ENCODE measurements at places on chromosomes 1 and 21.
A peak's percentile ranks its signal among the peaks of the same experiment; 100 is the strongest.

GRCh38 chr1:7040969-7041695 lies 255.9 kb downstream of the CAMTA1 start:
- no peak for DNase-seq

- peak; percentile 76 for DNase-seq
Observed at GRCh38 chr1:233662575-233663304, 48.8 kb downstream of the KCNK1 start.

DNA sequence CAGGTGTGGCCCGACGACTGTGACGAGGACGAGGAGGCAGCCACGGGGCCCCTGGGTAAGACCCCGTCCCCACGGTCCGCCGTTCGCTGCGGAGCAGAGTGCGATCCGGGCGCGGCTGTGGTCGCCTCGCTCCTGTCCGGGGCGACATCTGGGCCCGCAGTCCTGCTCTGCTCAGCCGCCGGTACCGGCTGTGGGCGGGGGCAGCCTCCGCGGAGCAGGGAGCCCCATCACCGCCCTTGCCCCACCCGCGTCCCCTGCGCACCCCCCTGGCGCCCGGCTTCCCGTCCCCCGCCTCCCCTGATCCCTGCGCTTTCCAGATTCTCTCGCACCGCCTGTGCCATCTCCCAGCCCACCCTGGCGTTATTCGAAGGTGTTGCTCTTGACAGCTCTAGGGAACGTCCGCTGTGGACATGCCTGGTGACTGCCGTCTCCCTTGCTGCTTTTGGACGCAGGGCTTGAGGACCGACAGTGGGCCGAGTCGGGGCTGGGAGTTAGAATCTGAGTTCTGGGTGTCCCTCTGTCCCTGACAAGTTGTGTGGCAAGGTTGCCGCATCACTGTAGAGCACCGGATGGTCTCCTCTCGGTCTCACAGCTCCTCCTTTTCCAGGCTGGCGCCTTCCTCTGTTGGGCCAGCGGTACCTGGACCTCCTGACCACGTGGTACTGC lies 596 bp downstream of the TOR3A start:
- peak; percentile 7 for DNase-seq

DNA sequence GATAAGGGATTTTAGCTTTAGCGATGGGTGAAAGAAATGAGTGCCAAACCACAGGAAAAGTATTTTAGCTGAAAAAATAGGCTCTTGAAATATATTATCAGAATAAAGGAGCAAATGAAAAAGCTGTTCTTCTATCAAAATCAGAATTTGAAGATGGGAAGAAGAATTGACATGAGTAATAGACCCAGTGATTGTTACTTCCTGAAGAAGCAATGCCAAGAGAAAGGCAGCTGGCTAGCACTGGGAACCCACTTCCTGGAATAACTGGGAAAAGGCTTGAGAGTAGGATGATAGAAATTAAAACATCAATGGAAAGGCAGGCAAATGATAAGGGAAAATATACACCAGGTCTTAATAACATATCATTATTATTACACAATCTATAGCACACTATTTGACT lies 29.9 kb upstream of the LYPLAL1 start:
- peak; percentile 32 for DNase-seq

- DNase-seq = peak; percentile 5
Observed at GRCh38 chr1:110634455-110635311, 28.5 kb upstream of the KCNA2 start.

DNA sequence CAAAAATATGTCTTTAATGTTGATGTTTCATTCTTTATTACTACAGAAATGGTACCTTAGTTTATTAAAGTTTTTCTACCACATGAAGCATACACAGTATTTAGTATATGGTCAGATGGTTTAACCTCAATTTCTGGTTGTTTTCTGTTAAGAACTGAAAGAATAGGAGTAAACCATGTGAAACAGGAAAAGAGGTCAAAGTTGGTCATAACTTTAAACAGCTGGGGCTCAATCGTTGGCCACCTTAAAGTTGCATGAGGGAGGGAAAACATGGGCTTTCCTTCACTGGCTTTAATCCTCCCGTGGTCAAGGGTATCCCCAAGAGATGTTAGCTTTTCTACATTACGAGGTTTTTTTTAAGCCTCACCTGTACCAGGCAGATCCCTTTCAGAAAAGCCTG lies 483.3 kb upstream of the ADAMTS5 start:
- no peak for DNase-seq

DNA sequence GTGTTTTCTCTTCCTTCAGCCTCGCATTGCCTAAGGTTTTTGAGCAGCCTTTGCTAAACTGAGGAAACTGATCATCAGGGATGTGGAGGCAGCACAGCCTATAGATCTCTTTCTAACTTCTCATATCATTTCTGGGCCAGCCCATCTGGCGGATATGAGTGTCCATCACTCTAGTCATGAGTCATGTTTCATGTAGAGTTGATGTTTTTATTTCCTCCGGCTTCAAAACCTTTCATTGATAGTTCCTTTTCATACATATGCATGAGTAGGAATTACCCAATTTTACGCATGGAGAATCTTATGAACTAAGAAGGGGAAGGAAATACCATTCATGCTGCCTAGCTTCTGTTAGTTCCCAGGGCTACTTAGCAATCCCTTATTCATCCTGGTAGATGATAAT lies 66.3 kb downstream of the SPATA46 start:
- DNase-seq = peak; percentile 31

DNA sequence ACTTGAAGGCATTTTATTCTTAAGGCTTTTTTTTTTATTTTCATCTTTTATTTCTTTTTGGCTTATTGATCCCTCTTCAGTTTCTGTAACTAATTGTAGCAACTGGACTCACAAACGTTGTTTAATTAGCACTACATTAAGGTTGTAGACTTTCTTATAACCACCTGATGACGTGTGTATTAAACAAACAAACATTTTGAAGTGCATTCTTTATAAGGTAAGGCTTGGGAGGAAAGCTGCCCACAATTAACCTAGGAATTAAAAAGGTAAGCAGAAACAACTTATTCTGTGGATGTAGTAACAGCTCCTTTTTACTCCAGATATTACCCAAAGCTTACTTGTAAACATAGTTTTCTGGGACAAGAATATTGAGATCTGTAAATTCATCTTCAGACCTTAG lies 55.0 kb downstream of the CAMSAP2 start:
- DNase-seq = no peak

DNA sequence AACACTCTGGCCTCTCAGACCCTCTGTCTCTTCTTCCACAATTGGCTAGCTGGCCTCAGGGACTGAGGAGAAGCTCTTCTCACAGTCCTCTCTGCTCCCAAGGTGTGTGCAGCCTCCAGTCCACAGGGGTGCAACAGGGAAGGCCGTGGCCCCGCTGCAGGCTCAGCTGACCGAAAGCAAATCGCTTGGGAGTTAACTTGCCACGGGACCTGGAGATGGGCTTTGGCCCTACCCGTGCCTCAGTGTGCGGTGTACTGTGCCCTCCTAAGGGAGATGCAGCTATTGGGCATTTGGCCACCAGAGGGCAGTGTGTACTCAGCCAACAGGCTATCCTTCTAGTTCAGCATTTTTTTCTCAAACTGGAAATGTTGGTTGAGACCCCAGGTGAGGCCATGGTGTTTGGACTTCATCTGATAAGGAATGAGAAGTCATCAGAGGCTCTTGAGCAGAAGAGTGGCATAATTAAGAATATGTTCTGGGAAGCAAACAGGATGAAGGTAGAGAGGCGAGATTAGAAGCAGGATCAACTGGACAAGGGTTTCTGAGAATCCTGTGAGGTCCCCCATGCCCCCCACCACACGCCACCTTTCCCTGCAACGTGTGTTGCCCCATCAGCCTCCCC lies 42.5 kb upstream of the TMEM125 start:
- peak; percentile 72 for DNase-seq

DNA sequence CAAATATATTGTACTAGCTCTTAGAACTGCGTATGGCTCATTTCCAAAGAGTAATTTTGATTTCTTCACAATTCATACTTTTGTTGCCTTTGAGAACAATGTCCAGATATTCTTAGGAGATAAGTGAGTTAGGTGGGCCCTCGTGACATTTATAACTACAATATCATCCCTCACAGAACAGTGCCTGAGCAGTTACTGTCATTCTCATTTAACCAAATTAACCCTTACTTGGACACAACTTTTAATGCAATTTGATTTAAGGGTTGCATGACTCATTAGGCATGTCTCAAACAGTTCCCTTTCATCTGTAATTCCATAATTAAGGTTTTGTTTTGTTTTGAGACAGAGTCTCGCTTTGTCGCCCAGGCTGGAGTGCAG lies 68.1 kb upstream of the DNAH14 start:
- DNase-seq = no peak

GRCh38 chr1:32886828-32887414 lies 630 bp downstream of the HPCA start:
- no peak for DNase-seq

- no peak for DNase-seq
Observed at GRCh38 chr1:191034132-191034531, 556.5 kb upstream of the BRINP3 start.

DNA sequence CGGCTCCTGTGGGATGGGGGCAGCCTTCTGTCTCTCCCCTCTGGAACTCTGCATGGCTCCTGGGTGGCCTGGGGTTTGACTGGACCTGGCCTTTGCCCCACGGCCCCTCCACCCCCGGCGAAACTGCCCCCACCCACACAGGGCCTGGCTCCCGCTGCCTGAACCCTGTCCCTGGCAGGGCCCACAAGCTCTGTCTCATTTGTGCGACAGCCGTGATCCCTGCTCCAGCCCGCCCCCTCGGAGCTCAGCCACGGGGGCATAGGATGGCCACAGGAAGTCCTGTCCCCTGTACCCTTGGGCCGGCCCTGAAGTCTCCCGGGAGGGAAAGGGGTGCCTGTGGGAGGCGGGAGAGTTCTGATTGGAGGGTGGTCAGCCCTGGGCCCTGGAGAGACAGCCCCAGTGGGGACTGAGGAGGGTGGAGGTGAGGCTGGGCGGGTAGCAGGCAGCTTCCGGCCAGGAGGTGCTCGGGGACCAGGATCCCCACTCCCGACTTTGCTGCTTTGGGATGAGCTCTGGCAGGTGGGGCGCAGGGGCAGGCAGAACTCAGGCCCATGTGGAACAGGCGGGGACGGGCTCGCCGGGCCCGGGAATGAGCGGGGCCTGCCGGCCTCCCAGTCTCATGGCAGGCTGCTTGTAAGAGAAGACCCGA lies 45.1 kb downstream of the SLX9 start:
- no peak for DNase-seq

DNA sequence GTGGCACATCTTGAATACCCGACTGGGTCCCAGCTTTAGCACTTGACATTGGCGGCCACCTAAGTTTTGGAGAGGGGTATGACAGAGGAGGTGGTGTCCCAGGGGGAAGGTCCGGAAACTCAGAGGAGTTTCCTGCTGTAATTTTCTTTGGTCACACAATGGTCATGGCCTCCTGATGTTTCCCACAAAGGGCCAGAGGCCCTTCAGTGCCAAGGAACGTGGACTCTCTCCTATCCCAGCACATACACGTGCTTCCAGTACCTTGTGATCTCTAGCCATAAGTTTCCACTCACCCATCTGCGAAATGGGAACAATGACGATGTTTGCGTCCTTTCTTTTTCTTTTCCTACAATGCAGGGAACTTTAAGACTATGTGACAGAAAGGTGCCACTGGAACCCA lies 13.2 kb downstream of the CAPN2 start:
- DNase-seq = no peak

DNA sequence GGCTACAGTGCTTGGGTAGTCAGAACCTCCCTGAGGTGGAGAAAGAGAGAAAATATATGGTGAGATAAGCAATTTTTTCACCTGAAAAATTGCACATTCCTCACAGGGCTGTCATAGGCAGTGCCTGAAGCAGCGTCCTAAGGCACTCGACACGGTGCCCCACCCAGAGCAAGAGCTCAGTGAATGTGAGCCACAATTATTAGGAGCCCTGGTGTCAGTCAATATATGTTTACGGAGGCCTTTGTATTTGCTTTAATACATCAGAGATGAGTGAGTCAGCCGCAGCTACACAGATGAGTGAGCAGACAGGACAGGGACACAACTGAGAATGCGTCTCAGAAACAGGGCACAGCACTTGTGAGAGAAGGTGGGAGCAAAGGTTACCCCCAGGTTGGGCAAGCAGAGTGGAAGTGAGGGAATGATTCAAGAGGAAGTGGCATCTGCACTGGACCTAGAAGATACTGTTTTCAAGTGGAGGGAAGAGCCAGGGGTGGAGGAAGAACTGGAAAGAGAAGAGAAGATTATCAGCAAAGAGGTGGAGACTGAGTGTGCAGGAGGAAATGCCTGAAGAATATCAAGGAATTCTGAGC lies 5.2 kb upstream of the PIGC start:
- no peak for DNase-seq

DNA sequence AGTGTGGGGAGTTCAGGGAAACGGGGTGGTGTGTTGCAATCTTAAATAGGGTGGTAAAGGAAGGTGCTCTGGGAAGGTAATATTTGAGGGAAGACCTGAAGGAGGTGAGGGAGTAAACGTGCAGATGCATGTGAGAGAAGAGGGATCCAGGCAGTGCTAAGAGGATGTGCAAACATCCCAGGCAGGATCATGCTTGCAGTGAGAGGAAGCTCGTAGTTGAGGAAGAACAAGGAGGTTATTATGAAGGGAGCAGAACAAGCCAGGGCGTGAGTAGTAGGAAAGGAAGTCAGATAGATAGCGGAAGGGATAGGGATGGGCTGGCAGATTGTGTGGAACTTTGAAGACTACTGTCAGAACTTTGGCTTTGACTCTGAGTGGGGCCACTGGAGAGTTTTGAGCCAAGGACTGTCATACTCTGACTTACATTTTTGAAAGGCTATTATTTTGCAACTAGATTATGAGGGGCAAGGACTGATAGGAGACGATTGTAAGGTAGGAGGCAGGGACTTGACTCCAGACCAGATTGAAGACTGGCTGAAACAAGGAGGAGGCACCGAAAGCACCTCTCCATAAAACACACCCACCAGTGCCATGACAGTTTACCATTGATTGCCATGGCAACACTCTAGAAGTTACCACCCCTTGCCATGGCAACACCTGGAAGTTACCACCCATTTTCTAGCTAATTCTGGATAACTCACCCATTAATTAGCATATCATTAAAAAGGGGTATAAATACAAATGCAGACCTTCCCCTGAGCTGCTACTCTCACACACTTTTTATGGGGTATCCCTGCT lies 67.0 kb downstream of the XCL2 start:
- no peak for DNase-seq

DNA sequence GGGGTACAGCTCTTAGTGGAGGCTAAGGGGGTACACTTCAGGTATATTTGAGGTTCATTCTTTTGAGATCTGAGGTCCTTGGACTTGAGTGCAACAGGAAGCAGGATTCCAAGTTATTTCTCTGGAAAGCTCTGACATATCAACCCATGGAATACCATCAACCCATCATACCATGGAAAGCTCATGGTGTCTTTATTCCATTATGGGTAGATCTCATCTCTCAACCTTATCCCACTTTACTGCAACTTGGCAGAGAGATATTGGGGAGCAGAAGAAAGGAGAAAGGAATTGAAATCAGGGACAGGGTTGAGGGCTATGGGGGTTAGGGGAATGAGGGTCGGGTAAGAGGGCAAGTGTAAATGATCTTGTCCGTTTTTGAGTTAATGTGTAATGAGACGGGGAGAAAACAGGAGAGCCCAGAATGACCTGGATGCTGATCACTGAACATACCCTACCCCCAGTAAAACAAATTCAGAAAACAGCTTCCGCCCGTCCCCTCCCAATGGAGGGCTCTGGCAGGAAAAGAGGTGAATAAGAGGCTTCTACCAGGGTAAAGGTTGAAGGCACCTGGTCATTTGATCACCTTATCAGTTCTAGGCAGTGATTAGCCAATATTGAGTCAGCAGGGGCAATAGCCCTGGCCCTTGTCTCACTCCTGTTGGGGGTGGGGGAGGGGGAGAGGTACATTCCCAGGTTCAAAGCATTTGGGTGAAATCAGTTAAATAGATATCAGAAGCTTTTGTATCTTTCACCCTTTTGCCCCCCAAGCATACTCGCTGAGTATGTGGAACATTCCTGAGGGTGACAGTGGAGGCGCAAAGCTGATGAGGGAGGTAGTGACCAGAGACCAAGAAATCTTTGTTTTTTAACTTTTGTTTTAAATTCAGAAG lies 622 bp upstream of the APOA2 start:
- no peak for DNase-seq

Measured in fibroblast of upper back skin (primary cell).